Activated gamma-delta T cell treated with Interleukin-2 at 50 U/mL for 16 hours (primary cell): ENCODE measurements at places on chromosomes 11 and 22.

- DNase-seq = no peak
These were observed 51.0 kb upstream of the IGLL5 start for GRCh38 chr22:22836635-22837034.

DNA sequence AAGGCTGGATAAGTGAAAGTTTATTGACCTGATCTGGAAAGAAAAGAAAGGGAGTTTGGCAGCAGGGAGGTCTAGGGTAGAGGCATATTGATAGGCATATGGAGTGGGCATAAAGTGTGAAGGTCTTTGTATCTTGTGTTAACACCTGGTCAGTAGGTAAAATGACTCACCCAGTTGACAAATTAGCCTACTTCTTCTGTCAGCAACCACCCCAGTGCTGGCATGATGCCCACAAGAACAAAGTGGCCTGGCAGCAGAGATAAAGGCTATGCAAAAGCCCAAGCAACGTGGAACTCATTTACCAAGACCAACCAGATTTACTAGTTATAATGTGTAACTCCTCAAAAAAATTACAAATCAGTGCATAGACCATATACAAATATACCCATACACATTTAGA lies 4.9 kb downstream of the OR10A3 start:
- no peak for DNase-seq

- no peak for DNase-seq
These were observed 12.0 kb downstream of the C11orf58 start for GRCh38 chr11:16750417-16750816.

DNA sequence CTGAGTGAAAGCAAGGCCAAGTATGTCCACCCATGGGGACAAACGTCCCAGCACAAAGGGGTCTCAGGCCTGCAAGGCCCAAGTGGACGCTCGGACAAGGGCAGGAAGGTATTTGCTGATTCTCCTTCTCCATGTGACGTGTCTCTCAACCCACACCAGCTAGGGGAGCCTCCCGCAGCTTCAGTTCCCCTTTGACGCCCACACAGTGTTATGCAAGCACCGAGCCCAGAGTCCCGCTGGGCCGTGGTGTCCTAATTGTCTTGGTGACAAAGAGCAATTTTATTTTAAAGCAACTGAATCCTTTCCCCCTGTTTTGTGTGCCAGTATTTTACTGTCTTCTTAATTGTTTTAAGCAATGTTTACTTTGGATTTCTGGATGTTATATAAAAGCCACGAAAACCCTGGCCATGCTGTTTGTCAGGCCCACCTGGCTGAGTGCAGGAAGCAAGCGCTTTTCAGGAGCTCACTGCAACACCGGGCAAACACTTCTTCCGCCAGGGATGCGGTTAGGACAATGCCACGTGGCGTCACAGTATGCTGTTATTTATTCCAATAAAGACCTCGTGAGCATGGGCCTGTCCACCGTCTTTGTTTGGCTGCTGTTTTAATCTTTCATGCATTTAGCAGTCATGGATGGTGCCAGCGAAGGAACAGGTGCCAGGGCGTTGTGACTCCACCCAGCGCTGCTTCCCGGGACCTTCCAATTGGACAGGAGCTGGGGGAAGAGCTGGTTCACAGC lies 8.2 kb upstream of the PARVG start:
- no peak for DNase-seq

DNA sequence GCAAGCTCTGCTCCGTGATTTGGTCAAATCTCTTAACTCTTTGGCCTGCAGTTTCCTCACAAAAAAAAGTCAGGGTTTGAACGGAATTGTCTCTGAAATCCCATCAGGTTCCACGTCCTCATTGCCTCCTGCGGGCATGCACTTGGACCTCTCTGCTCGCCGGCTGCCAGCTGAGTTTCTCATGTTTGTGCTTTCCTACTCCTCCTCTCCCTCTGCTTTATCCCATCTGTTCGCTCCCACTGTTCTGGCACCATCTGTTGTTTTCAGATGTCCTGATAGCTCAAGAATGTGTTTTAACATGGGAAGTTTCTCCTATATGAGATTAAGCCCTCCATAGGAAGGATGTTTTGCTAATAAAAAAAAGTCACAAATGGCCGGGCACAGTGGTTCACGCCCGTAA lies 49.4 kb upstream of the ARHGAP42 start:
- DNase-seq = no peak

DNA sequence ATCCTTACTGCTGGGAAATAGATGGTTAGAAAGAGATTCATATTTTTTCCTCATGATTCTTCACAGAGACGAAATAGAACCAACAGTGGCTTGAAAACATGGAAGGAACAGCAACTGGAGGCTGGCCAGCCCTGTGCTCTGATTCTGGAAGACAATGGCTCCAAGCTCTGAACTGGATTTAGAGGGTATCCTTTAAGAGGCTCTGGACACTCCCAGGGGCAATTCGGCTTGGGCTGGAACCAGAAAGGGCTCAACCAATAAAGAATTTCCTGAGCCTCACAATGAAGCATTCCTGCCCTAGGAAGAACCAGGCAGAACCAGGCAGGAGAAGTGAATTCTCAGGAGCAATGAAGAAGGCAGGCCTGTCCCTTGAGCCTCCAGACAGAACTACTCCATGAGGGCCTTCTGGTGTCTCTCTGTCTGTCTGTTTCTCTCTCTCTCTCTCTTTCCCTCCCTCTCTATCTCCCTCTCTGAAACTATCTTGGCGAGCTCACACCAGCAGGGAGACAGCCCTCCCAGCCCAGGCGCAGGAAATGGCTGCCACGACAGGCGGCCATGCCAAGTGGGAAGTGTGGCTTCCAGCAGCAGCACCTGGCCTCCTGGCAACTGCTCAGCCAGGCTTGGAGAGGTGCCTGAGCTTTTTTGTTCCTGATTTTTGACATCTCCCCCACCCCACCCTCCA lies 93.3 kb downstream of the RCN1 start:
- DNase-seq = no peak

DNA sequence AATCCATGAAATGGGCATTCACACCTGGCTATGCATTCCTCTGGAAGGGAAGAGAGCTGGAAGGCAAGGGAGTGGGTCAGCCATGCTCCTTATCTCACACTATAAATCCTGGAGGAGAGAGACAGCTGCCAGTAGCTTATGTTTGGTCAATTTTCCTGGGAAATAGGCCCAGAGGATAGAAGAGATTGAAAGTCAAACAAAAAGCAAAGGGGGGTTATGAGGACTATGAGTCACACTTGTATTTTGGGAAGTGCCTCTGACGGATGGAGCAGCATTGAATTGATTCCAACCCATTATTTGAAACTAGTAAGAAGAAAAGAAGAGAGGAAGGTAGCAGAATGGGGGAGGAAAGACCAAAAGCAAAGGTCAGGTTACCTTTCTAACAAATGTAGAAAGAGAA lies 25.0 kb downstream of the SNX19 start:
- no peak for DNase-seq

DNA sequence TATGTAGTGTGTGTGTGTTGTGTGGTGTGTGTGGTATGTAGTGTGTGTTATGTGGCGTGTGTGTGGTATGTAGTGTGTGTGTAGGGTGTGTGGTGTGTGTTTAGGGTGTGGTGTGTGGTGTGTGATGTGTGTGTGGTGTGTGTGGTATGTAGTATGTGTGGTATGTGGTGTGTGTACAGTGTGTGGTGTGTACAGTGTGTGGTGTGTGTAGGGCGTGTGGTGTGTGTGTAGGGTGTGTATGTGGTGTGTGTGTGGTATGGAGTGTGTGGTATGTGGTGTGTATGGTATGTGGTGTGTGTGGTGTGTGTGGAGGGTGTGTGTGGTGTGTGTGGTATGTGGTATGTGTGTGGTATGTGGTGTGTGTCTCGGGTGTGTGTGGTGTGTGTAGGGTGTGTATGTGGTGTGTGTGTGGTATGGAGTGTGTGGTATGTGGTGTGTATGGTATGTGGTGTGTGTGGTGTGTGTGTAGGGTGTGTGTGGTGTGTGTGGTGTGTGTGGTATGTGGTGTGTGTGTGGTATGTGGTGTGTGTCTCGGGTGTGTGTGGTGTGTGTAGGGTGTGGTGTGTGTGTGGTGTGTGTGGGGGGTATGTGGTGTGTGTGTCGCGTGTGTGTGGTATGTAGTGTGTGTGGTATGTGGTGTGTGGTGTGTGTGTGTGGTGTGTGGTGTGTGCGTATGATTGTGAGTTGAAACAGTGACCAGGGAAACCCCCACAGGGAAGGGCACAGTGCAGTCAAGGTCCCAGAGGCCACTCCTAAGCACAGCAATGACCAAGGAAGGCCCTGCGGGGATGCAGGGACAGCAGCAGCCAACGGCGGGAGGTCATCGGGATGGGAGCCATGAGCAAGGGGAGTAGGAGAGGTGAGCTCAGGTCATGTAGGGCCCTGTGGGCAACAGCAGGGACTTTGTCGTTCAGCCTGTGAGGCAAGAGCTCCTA lies 2.9 kb upstream of the PPP6R2 start:
- no peak for DNase-seq

DNA sequence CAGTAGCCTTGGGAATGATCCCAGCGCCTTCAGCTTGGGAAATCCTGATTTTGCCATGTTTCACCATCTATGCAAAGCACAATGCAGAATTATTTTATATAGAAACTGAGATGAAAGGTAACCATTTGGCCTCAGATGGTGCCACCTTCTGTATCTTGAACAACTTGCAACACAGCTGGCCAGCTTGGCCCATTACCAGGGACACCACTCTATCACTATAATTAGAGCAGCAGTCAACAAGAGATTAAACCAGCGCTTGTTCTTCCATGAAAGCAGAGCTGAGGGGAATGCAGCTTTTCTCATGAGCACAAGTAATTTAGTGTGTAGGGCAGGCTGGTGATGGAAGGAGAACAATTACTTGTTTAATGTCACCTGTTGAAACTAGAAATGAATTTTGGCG lies 6.7 kb upstream of the ZDHHC13 start:
- no peak for DNase-seq

GRCh38 chr11:62501432-62501891 lies 45.1 kb downstream of the AHNAK start:
- no peak for DNase-seq

- DNase-seq = no peak
These were observed 474.2 kb upstream of the KIRREL3 start for GRCh38 chr11:127474766-127475165.

GRCh38 chr11:10396771-10397170 lies 58.3 kb upstream of the AMPD3 start:
- no peak for DNase-seq

DNA sequence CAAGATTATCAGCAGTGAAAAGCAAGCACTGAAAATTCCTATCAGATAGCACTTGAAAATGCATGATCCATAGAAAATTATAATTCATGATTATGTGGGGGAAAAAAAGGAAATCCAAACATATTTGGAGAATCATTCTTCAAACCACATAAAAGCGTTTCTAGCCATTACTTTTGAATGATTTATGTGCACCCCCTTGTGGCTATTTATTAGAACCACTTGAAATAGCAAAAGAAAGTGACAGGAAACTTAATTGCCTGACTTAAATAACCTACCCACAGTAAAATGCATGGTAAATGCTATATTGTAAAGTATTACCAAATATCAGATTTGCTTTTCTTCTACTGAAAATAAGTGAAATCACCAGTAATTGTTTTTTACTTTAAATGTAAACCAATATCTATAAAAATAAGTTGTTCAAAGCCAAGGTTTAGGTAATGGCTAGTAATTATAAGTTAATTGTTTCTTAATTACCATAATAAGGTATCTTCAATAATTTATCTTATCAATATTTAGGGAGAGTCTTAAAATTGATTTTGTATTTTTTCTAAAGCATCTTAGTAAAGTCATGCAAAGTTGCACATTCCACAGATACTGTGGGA lies 168.5 kb downstream of the ARHGAP42 start:
- no peak for DNase-seq

DNA sequence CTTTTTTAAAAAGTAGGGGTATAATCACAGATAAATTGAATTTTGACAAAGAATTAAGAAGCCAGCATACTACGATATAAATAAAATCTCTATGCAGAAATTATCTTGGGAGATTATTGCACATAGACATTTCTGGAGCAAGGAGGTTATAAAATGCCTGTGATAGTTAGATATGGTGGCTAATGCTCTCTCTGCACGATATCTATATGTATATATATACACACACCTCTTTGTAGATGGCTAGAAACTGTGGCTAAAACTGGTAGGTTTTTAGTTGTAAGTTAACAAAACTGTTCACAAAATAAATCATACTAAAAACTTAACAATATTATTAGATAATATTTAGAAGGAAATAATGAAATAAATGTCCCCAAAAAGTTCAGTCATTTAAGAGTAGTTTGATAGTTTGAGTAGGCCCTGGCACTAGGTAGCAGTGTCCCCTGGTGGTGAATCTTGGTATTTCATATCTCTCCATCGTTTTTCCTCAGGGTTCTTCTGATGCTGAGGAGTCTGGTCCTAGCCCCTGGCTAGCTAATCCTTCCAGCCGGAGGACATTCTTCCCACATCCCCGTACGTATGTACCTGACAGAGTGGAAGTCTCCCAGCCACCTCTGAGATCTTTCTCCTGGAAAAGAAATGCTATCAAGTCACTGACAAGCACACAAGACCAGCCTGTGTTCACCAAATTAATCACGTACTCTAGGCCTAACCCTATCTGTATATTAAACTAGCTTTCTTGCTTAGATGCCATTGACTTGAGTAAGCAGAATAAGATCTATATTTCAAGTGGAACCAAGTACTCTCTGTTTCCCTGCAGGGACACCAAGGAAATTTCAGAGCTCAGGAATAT lies 32.2 kb downstream of the ART5 start:
- DNase-seq = no peak

GRCh38 chr11:2892215-2892966 lies 6.8 kb upstream of the CDKN1C start:
- peak; percentile 53 for DNase-seq

- no peak for DNase-seq
These were observed 48.0 kb downstream of the ENTHD1 start for GRCh38 chr22:39845529-39845928.

- DNase-seq = no peak
These were observed 12.1 kb downstream of the MYEOV start for GRCh38 chr11:69305885-69306540.

GRCh38 chr11:13962562-13963168 lies at the start of gene SPON1:
Gene SPON1 (plus strand): TSS chr11:13962723. CDS start chr11:13962905, 182 bp downstream.
- DNase-seq = peak; percentile 47

GRCh38 chr11:26806219-26806618 lies 84.4 kb upstream of the SLC5A12 start:
- DNase-seq = no peak

GRCh38 chr11:122115524-122116379 lies at the start of gene BLID:
Gene BLID (minus strand): TSS chr11:122116215. CDS start chr11:122115922, 293 bp downstream.
- no peak for DNase-seq

DNA sequence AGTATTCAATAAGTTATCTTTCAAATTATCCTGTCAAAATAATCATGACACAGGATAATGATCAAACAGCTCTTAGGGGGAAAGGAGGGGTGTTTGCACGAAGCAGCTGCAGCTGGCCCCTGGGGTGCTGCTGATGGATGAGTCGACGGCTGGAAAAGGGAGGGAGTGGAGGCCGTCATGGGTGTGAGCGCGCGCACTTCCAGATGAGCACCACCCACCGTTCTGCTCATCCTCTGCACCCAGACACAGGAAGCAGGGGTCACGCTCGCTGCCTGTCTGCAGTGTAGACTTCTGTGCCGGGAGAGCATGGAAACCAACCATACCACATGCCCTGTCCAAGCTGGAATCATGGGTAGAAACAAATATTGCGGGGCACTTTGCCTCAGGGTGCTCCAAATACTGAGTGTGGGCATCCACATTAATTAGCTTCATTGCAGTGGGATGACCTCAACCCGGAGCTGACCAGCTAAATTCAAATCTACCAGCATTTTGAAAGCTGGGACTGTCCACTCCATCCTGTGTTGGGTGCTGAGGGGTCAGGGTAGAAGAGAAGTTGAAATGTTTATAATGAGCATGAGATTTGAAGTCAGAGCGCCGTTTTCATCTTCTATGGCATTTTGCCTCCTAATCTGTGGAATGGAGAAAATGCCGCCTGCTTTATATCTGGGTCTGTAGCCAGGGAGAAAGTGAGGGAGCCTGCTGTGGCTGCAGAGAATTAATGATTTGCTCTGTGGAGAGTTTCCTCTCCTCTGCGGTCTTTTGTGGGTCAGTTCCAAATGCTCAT lies 802.4 kb downstream of the TBC1D22A start:
- DNase-seq = no peak
